ENCODE measurements at places on chromosomes 6 and 20. TPM values are rescaled to one million over a fixed set of nuclear protein-coding genes. Genes with fewer than 3 reads are reported as not detected.

The HEY2 gene
- total RNA-seq, result 2.4 TPM

The PACRG gene
- 3.2 TPM for total RNA-seq

The EFCAB8 gene
- total RNA-seq, result 0.20 TPM

The CTCFL gene
- 0.17 TPM for total RNA-seq

The KHDC1 gene
- total RNA-seq, result 2.9 TPM

The GRIK2 gene
- total RNA-seq, result 1.2 TPM

The NKX2-2 gene
- total RNA-seq, result not detected

The HSPA12B gene
- 5.4 TPM for total RNA-seq

The POU5F1 gene
- 9.7 TPM for total RNA-seq

The LY6G5C gene
- 5.2 TPM for total RNA-seq

The VWA7 gene
- 18.5 TPM for total RNA-seq

The CCR6 gene
- total RNA-seq, result 1.3 TPM

The ZBP1 gene
- total RNA-seq, result 1.3 TPM

The ZBTB2 gene
- total RNA-seq, result 9.1 TPM

The CGA gene
- total RNA-seq, result not detected

The RNF144B gene
- total RNA-seq, result 33.9 TPM

The SLA2 gene
- 2.0 TPM for total RNA-seq

The OLIG3 gene
- total RNA-seq, result not detected

The HUS1B gene
- total RNA-seq, result 0.46 TPM

The NUS1 gene
- total RNA-seq, result 26.5 TPM

The AKAP12 gene
- total RNA-seq, result 81.0 TPM

The DYNLT2 gene
- 1.5 TPM for total RNA-seq

The SCUBE3 gene
- 0.37 TPM for total RNA-seq
